Heart right ventricle (tissue), 16 donors: ENCODE measurements at places on chromosomes 6 and 20. TPM values are rescaled to one million over a fixed set of nuclear protein-coding genes. Genes with fewer than 3 reads are reported as not detected.

Gene STMND1
- not detected for polyA plus RNA-seq

Gene CCR6
- not detected for polyA plus RNA-seq

Gene C2
- polyA plus RNA-seq: 1.1 TPM

Gene TRERF1
- polyA plus RNA-seq: 1.7 TPM

Gene ALDH8A1
- 1.7 TPM for polyA plus RNA-seq

Gene TMEM200A
- not detected for polyA plus RNA-seq

Gene SAPCD1
- polyA plus RNA-seq: 1.9 TPM

Gene CNKSR3
- 4.2 TPM for polyA plus RNA-seq
